Mesangial cell (primary cell): ENCODE measurements at places on chromosomes 12 and 14. TPM values are rescaled to one million over a fixed set of nuclear protein-coding genes. Genes with fewer than 3 reads are reported as not detected.

The SERPINA3 gene
- 0.16 and 1.6 TPM in 2 replicates for total RNA-seq

The GSC gene
- not detected in 2 replicates for total RNA-seq

The OR11G2 gene
- not detected in 2 replicates for total RNA-seq

The FGF6 gene
- total RNA-seq, result not detected in 2 replicates

The LRRC43 gene
- 0.49 and 3.7 TPM in 2 replicates for total RNA-seq

The NTS gene
- total RNA-seq, result not detected in 2 replicates

The NPFF gene
- total RNA-seq, result 1.5 TPM in 1 of 2 replicates, not detected in the other

The EFS gene
- 10.4 and 14.7 TPM in 2 replicates for total RNA-seq

The PKP2 gene
- total RNA-seq, result 7.7 and 18.0 TPM in 2 replicates

The KRT5 gene
- total RNA-seq, result not detected in 2 replicates

The CAPZA3 gene
- not detected in 2 replicates for total RNA-seq

The CIT gene
- 5.1 and 44.6 TPM in 2 replicates for total RNA-seq
